ENCODE measurements at places on chromosomes 11 and 22.
A peak's percentile ranks its signal among the peaks of the same experiment; 100 is the strongest.

GRCh38 chr11:117790279-117790678 lies 6.7 kb downstream of the DSCAML1 start:
- H3K27me3 ChIP-seq: no peaks in the 10 kb centered on the region
- H3K27ac ChIP-seq: no peak overlapping the region
- H3K4me1 ChIP-seq: no peaks in the 10 kb centered on the region

- no peak overlapping the region for H3K4me3 ChIP-seq
- no peak overlapping the region for H3K27ac ChIP-seq
- H3K4me1 ChIP-seq: no peaks in the 10 kb centered on the region
- H3K27me3 ChIP-seq: no peaks in the 10 kb centered on the region
These were observed 16.9 kb downstream of the CCDC15 start for GRCh38 chr11:124970925-124971324.

GRCh38 chr22:49586244-49586748 lies 241.4 kb downstream of the BRD1 start:
- H3K36me3 ChIP-seq: no peaks in the 10 kb centered on the region
- no peak for DNase-seq
- H3K27ac ChIP-seq: no peak overlapping the region
- no peak overlapping the region for H3K4me3 ChIP-seq
- H3K27me3 ChIP-seq: no peaks in the 10 kb centered on the region

DNA sequence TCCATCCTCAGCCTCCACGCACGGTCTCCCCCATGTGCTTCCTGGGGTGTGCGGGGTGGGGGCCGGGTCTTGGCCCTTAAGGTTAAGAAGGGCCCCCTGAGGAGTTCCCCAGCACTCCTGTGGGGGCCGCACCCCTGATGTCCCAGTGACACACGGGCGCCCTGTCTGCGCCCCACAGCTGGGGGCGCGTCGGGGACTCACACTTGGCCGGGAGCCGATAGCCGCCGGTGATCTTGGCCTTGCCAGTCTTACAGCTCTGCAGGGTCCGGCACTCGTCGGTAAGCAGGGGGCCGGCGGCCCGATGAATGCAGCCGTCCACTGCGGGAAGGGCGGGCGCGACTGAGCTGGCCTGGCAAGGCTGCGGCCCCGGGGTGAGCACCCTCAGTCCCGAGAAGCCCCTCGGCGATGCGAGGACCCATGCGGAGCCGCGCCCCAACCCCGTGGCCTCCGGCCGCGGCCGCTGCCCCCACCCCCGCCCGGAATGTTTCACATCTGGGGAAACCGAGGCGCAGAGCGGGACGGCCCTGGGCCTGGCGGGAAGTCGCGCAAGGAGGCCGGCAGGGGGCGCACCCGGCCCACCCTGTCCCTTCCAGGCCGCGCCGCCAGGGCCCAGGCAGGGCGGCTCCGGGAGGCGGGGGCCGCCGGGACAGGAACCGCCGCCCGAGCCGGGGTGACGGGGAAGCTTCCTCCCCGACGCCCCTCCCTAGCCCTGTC lies 13.9 kb downstream of the OTUB1 start:
- H3K36me3 ChIP-seq: peaks cover 36% of the 10 kb centered on the region
- H3K27me3 ChIP-seq: no peaks in the 10 kb centered on the region
- DNase-seq: peak; percentile 79
- peak overlapping the region; percentile 62 for H3K4me3 ChIP-seq

- no peaks in the 10 kb centered on the region for H3K4me1 ChIP-seq
- peaks cover 6% of the 10 kb centered on the region for H3K36me3 ChIP-seq
- no peaks in the 10 kb centered on the region for H3K27me3 ChIP-seq
- H3K4me3 ChIP-seq: no peak overlapping the region
These were observed 67.3 kb downstream of the RSF1 start for GRCh38 chr11:77753230-77753629.

DNA sequence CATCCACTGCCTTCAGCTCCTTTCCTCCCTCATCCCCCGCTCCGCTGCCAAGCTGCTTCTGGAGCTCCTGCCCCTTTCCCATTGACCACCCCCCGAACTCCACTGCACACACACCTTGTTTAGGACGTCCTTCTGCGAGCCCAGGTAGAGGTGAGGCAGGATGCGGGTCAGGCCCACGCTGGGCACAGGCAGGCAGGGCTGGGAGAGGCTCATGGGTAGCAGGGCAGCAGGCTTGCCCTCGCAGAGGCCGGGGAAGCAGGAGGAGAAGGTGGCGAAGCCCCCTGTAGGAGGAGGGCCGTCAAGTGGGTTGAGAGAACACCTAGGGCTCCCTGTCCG lies 13.3 kb downstream of the DUSP8 start:
- no peaks in the 10 kb centered on the region for H3K27me3 ChIP-seq
- H3K4me3 ChIP-seq: peak overlapping the region; percentile 47
- H3K27ac ChIP-seq: peak overlapping the region; percentile 93
- DNase-seq: no peak

GRCh38 chr22:48187356-48187755 lies 1424.9 kb downstream of the TBC1D22A start:
- H3K27ac ChIP-seq: no peak overlapping the region
- no peak overlapping the region for H3K4me3 ChIP-seq
- H3K4me1 ChIP-seq: no peaks in the 10 kb centered on the region
- H3K36me3 ChIP-seq: no peaks in the 10 kb centered on the region
- DNase-seq: no peak
- H3K27me3 ChIP-seq: no peaks in the 10 kb centered on the region

DNA sequence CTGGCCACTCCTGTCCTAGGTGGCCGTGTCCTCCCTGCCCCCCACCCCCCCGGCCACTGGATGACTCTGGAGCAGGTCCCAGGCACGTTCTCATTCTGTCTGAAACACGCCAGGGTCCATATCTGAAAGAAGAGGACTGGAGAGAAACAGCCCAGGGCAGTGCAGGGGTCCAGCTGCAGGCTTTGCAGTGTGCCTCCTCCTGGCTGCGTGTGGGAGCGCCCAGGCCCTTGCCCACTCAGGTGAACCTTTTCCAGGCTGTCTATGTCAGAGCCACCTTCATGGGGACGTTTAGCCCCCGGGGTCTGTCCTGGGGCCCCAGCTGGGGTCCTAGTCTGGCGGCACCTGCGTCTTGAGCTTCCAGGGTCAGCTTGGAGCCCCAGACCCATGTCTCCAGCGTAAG lies 15.6 kb downstream of the GRAMD4 start:
- DNase-seq: no peak
- H3K4me1 ChIP-seq: no peaks in the 10 kb centered on the region
- H3K27ac ChIP-seq: no peak overlapping the region

DNA sequence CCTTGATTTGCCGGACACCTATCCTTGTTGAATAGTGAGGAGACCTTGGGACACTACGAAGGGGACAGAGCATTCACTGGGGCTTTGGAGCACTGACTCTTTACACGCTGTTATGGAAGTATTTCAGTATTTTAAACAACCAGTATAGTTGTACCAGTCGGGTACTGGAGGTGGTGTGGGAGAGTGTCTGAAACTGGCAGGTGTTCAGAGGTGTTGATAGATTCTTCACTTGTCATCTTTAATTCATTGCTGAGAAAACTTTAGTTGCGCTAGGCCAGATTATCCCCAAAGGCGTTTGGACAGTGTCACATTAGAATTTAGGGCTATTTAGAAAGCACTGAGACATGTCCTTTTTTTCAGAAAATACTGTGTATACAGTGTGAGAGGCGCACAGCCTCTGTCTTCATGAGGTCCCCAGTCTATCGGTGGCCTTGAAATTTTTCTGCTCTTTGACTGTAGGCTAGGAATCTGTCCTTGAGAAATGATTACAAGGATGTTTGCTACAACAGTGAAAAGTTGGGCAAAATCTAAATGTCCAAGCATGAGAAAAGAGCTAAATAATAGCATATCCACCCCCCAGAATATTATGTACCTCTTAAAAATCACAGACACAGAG lies 69.7 kb downstream of the TEAD1 start:
- no peak for DNase-seq
- no peak overlapping the region for H3K4me3 ChIP-seq
- H3K27me3 ChIP-seq: no peaks in the 10 kb centered on the region
- H3K27ac ChIP-seq: no peak overlapping the region
- H3K4me1 ChIP-seq: peaks cover 3% of the 10 kb centered on the region

GRCh38 chr11:126060757-126061171 lies 1.9 kb downstream of the CDON start:
- H3K27me3 ChIP-seq: no peaks in the 10 kb centered on the region
- H3K36me3 ChIP-seq: no peaks in the 10 kb centered on the region
- no peaks in the 10 kb centered on the region for H3K4me1 ChIP-seq
- no peak overlapping the region for H3K4me3 ChIP-seq
- H3K27ac ChIP-seq: no peak overlapping the region

DNA sequence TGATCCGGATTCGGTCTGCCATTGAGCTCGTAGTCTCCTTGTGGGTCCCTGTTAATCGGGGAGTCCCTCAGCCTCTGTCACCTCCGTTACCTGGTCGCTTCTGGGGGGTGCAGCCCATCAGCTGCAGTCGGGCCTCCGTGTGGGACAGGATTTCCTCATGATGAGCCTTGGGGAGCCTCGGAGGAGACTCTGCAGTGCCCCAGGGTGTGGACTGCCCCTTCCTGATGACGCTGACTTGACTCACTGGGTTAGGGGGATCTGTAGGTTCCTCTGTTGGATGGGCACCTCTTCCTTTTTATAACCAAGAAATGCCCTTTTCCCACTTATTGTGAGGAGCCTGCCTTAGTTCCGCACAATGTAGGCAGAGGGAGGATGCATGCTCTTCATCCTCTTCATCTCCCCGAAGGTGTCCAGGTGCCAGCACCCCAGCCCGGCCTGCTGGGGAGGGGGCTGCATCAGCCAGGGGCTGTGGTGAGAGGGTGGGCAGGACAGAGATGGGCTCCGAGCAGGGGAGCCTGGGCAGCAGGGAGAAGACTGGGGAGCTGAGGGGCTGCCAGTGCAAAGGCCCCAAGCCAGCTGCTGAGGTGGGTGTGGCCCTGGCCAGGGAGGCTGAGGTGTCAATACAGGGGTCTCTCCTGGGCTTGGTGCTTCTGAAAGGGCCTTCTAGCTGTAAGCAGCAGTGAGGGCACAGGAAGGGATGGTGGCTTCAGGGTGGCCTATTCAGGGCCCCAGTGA lies 13.5 kb upstream of the TTLL8 start:
- H3K4me3 ChIP-seq: no peak overlapping the region
- no peak overlapping the region for H3K27ac ChIP-seq
- H3K27me3 ChIP-seq: no peaks in the 10 kb centered on the region
- H3K36me3 ChIP-seq: no peaks in the 10 kb centered on the region

DNA sequence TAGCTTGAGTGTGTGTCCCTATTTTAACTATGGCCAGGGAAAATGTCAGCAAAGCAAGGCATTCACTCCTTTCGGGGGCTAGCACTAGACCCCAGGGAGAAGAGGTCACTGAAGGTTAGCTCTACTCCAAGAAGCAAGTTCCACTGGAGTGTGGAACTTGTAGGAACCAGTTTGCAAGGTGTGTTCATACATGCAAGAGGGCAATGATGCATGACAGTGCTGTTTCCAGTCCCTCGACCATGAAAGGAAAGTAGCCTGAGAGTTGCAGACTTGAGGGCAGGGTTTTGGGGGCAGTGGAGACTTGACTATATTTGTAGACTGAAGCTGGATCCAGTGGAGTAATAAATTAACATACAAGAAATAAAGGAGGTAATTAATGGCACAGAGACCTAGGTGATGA lies 21.6 kb upstream of the SLC36A4 start:
- H3K36me3 ChIP-seq: no peaks in the 10 kb centered on the region
- no peak overlapping the region for H3K27ac ChIP-seq
- no peak overlapping the region for H3K4me3 ChIP-seq
- H3K4me1 ChIP-seq: no peaks in the 10 kb centered on the region

- no peak overlapping the region for H3K4me3 ChIP-seq
- H3K27me3 ChIP-seq: no peaks in the 10 kb centered on the region
- H3K27ac ChIP-seq: no peak overlapping the region
- DNase-seq: no peak
- no peaks in the 10 kb centered on the region for H3K4me1 ChIP-seq
These were observed 471.4 kb upstream of the B3GAT1 start for GRCh38 chr11:134883484-134883883.

GRCh38 chr22:37627121-37627520 lies 12.3 kb upstream of the SH3BP1 start:
- H3K4me1 ChIP-seq: no peaks in the 10 kb centered on the region
- no peak for DNase-seq
- H3K27me3 ChIP-seq: no peaks in the 10 kb centered on the region

GRCh38 chr22:48665311-48665995 lies 1162.2 kb downstream of the BRD1 start:
- no peaks in the 10 kb centered on the region for H3K4me1 ChIP-seq
- H3K4me3 ChIP-seq: no peak overlapping the region

DNA sequence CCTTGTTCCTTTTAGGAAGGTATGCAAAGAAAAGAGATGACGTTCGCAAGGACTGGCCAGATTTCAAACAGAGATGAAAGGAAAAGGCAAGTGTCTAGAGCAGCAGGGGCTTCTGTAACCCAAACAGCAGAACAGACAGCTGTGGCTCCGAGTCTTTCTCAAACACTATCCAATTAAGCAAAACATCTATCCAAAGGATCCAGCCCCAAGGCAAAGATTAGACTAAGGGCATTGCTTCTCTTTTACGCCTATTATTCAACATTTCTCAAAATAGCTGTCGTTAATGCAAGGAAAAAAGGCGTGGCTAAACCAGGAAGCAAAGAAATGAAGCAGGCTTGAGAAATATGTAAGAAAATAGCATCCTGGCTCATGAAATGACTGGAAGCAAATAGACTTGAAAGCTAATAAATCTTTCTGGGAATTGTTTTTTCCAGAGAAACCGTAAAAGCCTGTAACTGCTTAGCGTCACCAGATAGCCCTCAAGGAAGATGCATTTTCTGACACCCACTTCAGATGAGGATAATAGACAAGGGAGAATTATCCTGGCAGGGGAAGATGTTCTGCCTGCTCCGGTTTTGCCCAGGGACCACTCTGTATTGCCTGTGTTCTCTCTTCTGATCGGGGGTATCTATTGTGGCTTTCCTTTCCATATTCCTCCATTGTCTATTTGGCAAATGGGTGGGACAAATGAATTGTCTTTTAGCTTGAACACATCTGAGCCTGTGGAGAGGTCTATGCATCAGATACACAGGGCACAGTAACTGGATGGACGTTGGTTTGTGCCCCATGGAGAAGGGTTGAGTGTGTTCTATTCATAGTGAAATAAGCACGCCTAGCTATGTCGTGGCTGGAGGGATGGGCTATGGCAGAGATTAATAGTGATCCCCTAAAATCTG lies 20.2 kb downstream of the C11orf96 start:
- no peaks in the 10 kb centered on the region for H3K27me3 ChIP-seq
- H3K4me1 ChIP-seq: no peaks in the 10 kb centered on the region
- peak; percentile 21 for DNase-seq
- H3K36me3 ChIP-seq: no peaks in the 10 kb centered on the region
- H3K27ac ChIP-seq: peak overlapping the region; percentile 74
- peak overlapping the region; percentile 0 for H3K4me3 ChIP-seq

DNA sequence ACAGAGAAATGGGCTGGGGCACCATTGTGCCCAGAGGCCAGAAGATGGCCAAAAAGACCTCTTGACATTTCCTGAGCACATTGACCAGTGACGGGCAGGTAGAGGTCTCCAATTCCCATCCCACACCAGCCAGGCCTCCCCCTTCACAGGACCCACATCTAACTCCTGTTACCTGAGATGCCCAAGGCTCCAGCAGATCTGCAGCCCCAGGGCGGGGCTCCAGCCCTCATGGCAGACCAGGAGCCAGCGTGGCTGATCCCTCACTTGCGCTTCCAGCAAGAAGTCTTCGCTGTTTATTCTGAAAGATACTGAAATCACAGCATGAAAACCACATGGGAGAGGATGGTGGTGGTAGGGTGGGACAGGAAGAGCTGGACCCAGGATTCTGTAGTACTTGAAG lies 9.0 kb downstream of the TMPRSS5 start:
- H3K27me3 ChIP-seq: no peaks in the 10 kb centered on the region
- H3K27ac ChIP-seq: no peak overlapping the region
- no peaks in the 10 kb centered on the region for H3K36me3 ChIP-seq
- DNase-seq: no peak

GRCh38 chr22:24436553-24436952 lies 9.2 kb downstream of the ADORA2A start:
- no peak overlapping the region for H3K27ac ChIP-seq
- DNase-seq: peak; percentile 0
- H3K4me3 ChIP-seq: no peak overlapping the region

All from ascending aorta (tissue), 2 donors.